Stimulated activated CD8-positive, alpha-beta memory T cell treated with anti-CD3 and anti-CD28 coated beads, Interleukin-4, amount 100 ng/mL, for 1 hour (primary cell): ENCODE measurements at places on chromosomes 3 and 15.

- DNase-seq, result no peak
These were observed 826.8 kb upstream of the NR2F2 start for GRCh38 chr15:95503640-95504225.

GRCh38 chr3:154656486-154656885 is 226.5 kb upstream of the GPR149 start:
- DNase-seq, result no peak

GRCh38 chr15:25568751-25569150 is 129.9 kb upstream of the UBE3A start:
- DNase-seq, result no peak

DNA sequence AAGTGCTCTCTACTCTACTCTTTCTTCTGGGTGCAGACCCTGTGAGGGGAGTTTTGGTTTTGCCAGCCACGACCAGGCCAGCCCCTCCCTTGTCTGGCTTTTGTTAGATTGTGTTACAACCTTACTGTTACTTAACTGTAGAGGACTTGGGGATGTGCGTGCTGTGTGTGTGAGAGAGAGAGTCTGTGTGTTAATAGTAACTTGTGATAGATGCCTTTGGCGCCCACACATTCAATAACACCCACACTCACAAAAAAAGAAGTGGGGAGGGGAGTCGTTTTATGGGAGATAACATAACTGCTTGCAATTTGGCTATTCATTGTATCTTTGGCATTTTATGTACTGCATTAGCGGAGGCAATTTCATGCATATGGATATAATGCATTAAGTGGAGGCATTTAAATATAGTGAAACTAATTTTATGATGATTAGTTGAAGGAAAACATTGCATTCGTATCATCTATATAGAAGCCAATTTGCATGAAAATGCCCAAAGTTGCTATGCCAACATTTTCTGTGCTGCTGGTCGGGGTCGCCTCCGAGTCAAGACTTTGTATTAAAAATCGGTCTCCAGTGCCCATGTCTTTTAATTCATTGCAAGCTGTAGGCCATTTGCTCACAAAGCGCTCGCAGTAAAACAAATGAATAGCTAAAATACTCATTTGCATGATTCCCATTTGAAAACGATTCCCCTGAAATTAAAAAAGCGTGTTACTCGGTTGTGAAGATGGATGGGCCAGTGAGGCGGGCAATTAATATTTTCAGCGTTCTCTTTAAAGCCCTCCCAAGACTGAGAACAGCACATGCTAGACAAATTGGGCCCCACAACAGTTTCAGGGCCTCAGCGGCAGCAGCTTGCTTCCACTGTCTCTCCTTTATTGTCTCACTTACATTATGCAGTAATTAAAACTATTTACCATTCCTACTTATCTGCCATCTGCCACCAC is 158.5 kb upstream of the SMAD3 start:
- DNase-seq, result no peak

- no peak for DNase-seq
These were observed 624 bp downstream of the BRK1 start for GRCh38 chr3:10116138-10116460.

DNA sequence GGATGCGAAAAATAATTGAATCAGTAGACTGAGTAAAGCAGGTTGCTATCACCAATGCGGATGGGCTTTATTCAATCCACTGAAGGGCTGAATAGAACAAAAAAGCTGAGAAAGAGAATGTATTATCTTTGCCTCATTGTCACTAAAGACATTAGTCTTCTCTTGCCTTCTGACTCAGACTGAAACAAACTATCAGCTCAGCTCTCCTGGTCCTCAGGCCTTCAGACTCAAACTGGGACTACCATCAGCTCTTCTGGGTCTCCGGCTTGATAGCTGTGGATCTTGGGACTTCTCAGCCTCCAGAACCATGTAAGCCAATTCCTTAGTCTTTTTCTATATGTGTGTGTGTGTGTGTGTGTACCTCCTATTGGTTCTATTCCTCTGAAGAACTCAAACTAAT is 12.6 kb downstream of the IFT57 start:
- no peak for DNase-seq

GRCh38 chr3:9167222-9167621 is 82.2 kb downstream of the SRGAP3 start:
- DNase-seq, result no peak

- DNase-seq, result no peak
These were observed 303.4 kb upstream of the ICE2 start for GRCh38 chr15:60782316-60782715.

- no peak for DNase-seq
These were observed 105.5 kb downstream of the HHLA2 start for GRCh38 chr3:108401836-108402235.

GRCh38 chr3:41369838-41370237 is 170.5 kb downstream of the CTNNB1 start:
- DNase-seq, result no peak

DNA sequence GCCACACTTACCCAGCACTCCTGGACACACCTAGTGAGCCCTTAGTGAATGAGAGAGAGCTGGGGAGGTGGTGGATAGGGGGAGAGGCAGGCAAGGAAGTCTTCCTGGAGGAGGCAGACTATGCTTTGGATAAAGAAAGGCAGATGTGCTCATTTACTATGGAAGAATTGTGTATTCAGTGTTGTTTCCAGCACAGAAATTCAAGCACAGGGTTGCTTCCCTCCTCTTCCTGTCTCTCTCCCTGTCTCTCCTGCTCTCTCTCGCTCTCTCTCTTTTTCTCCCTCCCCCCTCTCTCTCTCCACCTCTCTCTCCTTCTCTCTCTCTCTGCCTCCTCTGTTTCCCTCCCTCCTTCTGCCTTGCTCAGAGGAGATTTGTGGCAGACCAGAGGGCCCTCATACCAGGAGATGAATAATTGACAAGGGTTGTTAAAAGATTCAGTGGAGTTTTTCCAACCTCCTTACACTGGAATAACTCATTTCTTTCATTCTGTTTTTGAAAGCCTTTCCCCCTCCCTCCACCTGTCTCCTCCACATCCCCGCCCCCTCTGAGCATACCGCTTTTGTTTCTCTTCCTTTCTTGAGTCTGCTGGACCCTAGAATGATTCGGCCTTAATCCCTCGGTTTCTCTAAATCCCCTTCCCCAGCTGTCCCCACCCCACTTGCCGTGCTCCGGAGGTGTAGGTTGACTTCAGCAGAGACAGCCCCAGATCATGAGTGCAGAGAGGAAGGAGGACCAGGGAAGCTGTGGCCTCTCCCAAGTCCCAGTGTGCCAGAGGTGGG is 65.6 kb downstream of the CCDC33 start:
- no peak for DNase-seq

DNA sequence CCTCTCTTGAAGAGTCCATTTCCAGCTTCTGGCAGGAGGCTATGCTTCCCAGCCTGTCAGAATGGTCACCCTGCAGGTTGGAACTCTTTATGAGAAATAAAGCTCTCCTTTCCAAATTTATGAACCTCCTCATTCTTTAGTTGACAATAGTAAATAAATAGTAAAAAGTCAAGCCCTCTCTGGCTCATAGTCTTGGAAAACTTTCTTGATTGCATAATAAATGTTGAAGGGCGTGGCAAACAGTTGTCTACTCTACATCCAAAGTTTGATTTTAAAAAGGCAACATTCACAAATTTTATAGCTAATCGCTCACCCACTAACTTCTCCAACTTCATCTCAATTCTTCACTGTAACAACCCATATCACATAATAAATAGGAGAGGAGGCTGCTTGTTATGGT is 58.8 kb downstream of the MCF2L2 start:
- no peak for DNase-seq

- no peak for DNase-seq
These were observed 5.9 kb upstream of the C15orf39 start for GRCh38 chr15:75195766-75196241.

GRCh38 chr15:80445300-80446041 is 41.3 kb downstream of the ARNT2 start:
- DNase-seq, result no peak

DNA sequence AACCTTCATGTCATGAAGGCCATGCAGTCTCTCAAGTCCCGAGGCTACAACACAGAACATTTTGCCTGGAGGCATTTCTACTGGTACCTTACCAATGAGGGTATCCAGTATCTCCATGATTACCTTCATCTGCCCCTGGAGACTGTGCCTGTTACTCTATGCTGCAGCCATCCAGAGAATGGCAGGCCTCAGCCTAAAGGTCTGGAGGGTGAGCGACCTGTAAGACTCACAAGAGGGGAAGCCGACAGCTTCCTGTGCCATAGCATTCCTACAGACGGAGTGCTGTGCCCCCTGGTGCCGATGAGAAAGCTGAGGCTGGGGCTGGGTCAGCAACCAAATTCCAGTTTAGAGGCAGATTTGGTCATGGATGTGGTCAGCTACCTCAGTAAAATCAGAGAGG is 51.3 kb upstream of the CADPS start:
- no peak for DNase-seq

GRCh38 chr3:57681691-57682090 is 11.2 kb downstream of the DENND6A start:
- DNase-seq, result no peak

GRCh38 chr3:98551754-98552153 is 20.0 kb downstream of the GPR15 start:
- DNase-seq, result no peak

- DNase-seq, result no peak
These were observed 88.5 kb downstream of the FBLN2 start for GRCh38 chr3:13637311-13637891.

DNA sequence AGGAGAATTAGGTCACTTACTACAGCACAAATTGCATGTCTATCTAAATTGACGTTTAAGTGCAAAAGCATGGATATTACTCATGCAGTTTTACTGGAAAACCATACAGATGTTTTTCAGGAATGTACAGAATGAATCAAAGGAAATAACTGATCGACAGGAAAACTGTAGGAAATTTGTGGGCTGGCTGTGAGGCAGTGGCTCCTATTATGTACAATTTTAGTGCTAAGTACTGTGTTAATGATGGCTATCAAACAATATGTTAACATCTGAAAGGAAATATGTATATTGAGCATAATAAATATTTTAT is 6.9 kb downstream of the NUDT16 start:
- no peak for DNase-seq

DNA sequence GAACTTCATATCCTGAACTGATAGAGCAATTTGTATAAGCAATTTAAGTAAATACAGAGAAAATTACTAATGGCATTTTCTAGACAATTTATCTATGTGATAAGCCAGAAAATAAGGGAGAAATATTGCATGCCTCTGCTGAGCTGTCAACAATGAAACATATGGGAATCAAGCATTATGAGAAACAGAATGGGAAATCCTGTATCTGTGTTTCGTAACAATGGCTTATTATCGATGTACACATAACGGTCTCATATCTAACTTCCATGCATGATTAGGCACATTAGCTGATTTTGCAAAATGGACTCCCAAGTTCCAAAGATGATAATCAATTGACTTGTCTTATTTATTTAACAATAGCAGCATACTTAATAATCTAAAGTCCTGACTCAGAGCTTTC is 30.4 kb upstream of the KCNMB2 start:
- no peak for DNase-seq

GRCh38 chr3:23959135-23959900 is 14.2 kb downstream of the NR1D2 start:
- DNase-seq, result no peak

- DNase-seq, result no peak
These were observed 269.2 kb upstream of the AZI2 start for GRCh38 chr3:28617821-28618220.

- DNase-seq, result no peak
These were observed 279.8 kb downstream of the ZPLD1 start for GRCh38 chr3:102714567-102714966.

DNA sequence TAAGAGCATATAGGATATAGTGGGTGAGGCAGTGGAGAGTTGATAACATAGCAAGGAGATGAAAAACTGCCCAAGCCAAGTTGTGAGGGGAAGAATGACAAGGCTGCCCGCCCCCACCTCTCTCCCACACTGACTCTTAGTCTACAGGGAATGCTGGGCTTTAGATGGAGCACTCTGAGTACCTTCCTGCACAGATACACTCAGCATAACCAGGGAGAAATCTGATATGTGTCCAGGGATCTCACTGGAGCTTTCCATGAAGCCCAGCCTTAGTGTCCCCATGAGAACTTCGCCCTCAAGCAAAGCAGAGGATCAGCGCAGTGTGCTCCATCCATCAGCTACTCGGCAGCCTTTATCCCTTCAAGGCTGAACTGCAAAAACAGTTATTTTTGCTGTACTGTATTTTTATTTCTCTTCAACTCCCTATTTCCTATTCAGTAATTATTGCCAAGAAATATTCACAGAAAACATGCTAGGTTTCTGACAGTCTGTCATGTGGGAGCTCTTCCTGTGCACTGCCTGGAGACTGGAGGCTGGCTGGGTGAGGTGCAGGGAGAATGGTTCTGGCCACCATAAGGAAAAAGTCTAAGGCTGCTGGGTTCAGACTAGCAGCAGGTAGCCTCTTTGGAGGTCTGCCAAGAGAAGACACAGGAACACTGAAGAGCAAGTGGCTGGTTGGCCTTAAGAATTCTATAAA is 475.2 kb upstream of the PPP2R3A start:
- no peak for DNase-seq

DNA sequence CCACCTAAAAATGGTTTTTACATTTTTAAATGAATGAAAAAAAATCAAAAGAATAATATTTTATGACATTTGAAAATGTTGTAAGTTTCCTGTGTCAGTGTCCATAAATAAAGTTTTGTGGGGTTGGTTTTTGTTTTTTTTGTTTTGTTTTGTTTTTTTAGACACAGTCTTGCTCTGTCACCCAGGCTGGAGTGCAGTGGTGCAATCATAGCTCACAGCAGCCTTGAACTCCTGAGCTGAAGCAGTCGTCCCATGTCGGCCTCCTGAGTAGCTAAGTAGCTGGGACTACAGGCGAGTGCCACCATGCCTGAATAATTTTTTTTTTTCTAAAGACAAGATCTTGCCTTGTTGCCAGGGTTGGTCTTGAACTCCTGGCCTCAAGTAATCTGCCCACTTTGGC is 2.8 kb upstream of the GLB1 start:
- no peak for DNase-seq

GRCh38 chr15:86413191-86413590 is 333.5 kb downstream of the AGBL1 start:
- no peak for DNase-seq

DNA sequence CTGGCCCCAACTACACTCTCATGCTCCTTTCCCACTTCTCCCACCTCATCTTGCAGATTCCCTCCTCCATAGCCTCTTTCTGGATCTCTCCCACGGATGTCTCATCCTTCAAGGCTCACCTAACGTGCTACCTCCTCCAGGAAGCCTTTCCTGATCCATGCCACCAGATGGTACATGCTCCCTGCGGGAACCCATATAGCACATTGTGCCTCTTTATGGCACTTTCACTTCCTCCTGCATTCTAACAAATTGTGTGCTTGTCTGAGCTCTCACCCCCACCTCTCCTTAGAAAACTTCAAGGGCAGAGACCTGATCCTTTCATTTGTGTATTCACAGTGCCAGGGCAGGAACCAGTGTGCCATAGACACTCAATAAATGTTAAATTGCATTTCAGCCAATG is 63.0 kb downstream of the HES1 start:
- DNase-seq, result no peak

- no peak for DNase-seq
These were observed 258.7 kb upstream of the TGFBR2 start for GRCh38 chr3:30347679-30348216.

GRCh38 chr3:111741181-111741580 is 117.9 kb upstream of the PHLDB2 start:
- DNase-seq, result no peak

GRCh38 chr3:183330881-183331280 is 77.8 kb downstream of the B3GNT5 start:
- DNase-seq, result no peak
